ENCODE measurements at places on chromosomes 1 and 21.

- DNase-seq, result no peak
These were observed 20.4 kb downstream of the PRPF38A start for GRCh38 chr1:52424813-52425212.

GRCh38 chr1:40783001-40783905, at the start of gene KCNQ4:
Gene KCNQ4, plus strand, starts transcription at chr1:40783787. Its CDS starts 307 bp downstream, at chr1:40784094.
- peak; percentile 73 for DNase-seq

DNA sequence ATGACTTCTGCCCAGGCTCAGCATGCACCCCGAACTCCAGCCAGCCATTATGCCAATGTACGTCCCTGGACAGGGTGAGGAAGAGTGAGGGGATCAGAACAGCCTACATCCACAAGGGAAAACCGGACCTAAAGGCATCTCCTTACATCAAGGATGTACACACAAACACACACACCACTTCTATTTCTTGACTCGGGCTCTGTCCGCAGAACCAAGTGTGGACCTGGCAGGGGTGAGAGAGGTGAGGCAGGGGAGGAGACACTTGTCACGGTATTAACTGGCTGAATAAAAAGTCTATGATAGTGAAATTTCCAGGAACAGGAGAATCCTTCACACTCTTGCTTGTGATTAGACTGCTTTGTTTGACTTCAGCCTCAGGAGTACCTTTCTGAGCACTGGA, 2.3 kb downstream of the LMOD1 start:
- DNase-seq, result no peak

- DNase-seq, result no peak
These were observed 158.2 kb downstream of the TRIM33 start for GRCh38 chr1:114352797-114353196.

- no peak for DNase-seq
These were observed 332.4 kb downstream of the KCNH1 start for GRCh38 chr1:210801501-210801900.

DNA sequence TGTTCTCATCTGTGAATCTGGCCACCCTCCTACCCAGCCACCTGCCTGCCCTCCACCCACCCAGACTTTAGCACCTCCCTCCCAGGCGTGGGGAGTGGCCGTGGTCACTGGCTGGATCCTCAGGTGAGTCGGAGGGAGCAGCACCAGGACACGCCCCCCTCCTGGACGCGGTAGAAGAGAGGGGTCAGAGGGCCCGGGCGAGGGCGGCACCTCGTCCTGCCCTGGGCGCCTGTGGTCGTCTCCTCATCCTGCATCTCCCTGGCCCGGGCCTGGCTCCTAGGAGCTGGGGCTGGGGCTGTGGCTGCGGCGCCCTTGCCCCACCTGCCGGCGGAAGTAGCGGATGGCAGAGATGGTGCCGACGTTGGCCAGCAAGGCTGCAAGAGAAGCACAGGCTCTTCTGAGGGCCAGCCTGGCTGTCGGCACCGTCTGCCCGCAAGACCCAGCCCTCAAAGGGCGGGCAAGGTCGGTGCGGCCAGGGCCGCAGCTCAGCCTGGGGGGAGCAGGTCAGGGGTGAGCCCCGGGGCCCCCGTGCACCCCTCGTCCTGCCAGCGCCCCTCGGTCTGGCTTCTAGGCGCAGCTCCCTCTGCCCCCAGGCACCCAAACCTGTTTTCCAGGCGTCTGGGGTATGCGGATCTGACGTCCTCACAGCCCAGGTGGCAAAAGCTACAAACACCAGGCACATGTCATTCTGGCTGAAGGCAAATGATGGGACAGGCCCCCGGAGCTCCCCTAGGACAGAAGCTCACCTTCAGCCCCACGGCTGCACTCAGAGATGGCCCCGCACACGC, 5.8 kb downstream of the PERM1 start:
- DNase-seq, result peak; percentile 41

DNA sequence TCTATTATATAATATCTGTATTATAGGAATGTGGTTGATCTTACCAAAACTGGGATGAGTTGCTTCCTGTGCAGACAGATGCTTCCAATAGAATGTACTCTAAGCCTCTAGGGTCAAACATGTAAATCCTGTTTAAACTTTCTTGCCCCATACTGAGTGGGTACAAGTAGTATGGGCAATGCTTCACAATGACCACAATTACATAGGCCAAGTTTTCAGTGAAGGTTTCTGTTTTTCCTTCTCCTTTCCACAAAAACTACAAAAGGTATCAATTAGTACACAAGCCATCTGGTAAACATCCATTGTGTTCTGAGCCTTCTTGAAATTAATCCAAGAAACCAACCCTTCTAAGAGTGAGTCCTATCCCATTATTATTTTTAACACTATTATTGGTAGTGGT, 16.8 kb downstream of the OTUD7B start:
- no peak for DNase-seq

GRCh38 chr1:27342778-27343638, 1.2 kb downstream of the SYTL1 start:
- no peak for DNase-seq
